ENCODE measurements at places on chromosomes 7 and 10.

DNA sequence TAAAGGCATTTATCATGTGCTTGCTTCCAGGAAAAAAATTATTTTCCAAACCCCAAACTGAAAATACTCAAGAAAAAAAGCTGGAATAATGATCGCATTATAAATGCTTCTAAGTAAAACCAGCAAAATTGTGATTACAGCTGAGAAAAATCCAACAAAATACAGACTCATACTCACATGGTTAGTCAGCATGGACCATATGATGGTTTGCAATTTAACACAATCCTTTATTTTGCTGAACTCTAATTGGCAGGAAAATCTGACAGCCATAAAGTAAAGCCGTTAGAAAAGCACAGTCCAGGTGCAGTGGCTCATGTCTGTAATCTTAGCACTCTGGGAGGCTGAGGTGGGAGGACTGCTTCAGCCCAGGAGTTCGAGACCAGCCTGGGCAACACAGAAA, 59.6 kb downstream of the BRI3 start:
- DNase-seq, result no peak

- DNase-seq, result no peak
Observed at GRCh38 chr10:3782451-3783315, 2.3 kb downstream of the KLF6 start.

- DNase-seq, result no peak
Observed at GRCh38 chr7:73851410-73852338, 9.3 kb upstream of the TMEM270 start.

- no peak for DNase-seq
Observed at GRCh38 chr7:90816511-90817142, 220.5 kb downstream of the CDK14 start.

DNA sequence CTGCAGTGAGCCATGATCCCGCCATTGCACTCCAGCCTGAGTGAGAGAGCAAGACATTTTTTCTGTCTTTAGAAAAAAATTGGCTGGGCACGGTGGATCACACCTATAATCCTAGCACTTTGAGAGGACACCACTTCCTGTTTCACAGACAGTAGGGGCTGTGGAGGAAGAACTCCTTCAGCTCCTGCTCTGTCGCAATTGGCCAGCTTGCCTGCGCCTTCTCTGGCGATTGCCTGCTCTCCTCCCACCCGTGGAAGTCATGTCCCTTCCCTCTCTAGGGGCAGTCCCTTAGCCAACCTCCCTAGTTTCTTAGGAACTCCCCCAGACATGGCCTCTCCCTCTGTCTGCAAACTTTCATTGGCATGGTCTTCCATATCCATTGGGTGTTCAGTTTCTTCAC, 8.7 kb downstream of the PDSS1 start:
- no peak for DNase-seq

- DNase-seq, result no peak
Observed at GRCh38 chr7:101597941-101598340, 31.2 kb downstream of the MYL10 start.
